ENCODE measurements at places on chromosomes 6 and 20.

GRCh38 chr6:81309811-81310210 is 442.7 kb downstream of the TENT5A start:
- DNase-seq, result no peak

DNA sequence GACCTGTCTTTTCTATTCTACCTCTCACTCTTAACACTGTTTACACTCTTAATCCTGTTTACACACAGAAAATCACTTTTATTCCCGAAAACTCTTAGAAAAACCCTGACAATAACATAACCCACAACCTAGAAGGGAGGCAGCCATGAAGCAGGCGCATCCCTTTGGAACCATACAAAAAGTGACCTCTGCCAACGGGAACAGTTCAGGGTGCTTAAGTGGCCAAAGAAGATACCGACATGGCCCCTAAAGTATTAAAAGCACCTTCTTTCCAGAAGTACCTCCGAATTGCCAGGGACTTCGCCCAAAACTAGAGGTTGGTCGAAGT is 490 bp downstream of the MMUT start:
- DNase-seq, result no peak

- DNase-seq, result peak; percentile 47
Observed at GRCh38 chr20:34824806-34825529, 483 bp downstream of the NCOA6 start.

DNA sequence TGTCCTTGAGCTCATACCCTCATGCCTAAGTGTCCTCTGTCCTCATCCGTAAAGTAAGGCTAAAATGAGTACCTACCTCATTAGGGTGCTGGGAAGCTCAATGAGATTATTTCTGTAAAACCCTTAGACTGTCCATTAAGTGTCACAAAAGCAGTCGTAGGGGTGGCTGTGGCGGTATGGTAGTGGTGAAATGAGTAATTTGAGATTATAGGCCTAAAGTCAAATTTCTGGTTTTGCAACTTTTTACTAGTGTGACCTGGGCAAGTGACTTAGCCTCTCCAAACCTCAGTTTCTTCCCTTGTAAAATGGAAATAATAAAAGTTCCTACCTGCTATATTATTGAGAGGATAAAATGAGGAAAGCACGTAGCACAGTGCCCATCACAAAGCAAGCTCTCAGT is 148.2 kb upstream of the AKAP12 start:
- no peak for DNase-seq

- DNase-seq, result no peak
Observed at GRCh38 chr6:127185437-127185995, 67.0 kb downstream of the RSPO3 start.

- no peak for DNase-seq
Observed at GRCh38 chr6:131736003-131736596, 25.3 kb upstream of the CTAGE9 start.

GRCh38 chr6:44960898-44961297 is 367.2 kb upstream of the RUNX2 start:
- no peak for DNase-seq

DNA sequence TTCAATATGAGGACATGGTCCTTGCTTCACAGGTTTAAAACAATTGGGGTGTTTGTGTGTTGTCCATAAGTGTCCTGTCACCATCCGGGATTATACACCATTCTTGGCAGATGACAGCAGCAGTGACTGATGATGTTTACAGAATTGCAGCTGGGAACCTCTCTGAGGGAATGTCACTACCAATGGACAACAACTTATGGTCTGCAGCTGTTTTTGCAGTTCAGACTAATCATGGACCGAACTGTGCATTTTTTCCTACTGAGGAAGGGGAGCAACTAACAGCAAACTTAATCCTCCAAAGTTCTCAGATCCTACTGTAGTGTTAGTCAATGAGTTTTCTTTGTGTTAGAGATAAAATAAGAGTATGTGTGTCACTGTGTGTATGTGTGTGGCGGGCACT is 26.0 kb downstream of the FAM229B start:
- DNase-seq, result no peak

DNA sequence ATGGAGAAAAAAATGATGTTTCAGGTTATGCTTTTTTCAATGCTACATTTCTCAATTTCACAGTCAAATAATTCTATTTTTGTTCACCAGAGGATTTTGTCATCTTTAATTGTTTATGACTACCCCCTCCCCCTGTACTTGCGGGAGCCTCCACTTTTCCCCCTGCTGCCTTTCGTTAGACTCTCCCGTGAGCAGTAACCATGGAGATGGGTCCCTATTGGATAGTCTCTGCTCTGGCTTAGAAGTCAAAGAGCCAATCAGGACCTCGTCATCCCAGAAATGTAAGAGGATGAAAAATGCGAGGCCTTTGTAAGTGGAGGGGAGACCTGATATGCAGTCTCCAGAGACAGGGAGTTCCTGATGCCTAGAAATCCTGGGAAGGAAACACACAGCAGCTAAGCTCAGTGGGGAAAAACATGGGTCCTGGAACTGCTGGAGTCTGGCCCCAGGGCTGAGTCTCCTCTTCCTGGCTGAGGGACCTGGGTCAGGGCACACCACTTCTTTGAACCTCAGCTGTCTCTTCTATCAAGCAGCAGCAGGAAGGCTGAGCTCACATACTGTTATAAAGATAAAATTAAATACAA is 298.7 kb downstream of the TSHZ2 start:
- DNase-seq, result no peak

- DNase-seq, result no peak
Observed at GRCh38 chr6:27213544-27214125, 33.9 kb upstream of the PRSS16 start.

- no peak for DNase-seq
Observed at GRCh38 chr20:19720991-19721390, 37.1 kb upstream of the RIN2 start.
